ENCODE measurements at places on chromosomes 5 and 9.

- DNase-seq: no peak
Observed at GRCh38 chr5:153660919-153661318, 170.4 kb downstream of the GRIA1 start.

GRCh38 chr5:10153808-10154537, 95.7 kb downstream of the ATPSCKMT start:
- DNase-seq: no peak

DNA sequence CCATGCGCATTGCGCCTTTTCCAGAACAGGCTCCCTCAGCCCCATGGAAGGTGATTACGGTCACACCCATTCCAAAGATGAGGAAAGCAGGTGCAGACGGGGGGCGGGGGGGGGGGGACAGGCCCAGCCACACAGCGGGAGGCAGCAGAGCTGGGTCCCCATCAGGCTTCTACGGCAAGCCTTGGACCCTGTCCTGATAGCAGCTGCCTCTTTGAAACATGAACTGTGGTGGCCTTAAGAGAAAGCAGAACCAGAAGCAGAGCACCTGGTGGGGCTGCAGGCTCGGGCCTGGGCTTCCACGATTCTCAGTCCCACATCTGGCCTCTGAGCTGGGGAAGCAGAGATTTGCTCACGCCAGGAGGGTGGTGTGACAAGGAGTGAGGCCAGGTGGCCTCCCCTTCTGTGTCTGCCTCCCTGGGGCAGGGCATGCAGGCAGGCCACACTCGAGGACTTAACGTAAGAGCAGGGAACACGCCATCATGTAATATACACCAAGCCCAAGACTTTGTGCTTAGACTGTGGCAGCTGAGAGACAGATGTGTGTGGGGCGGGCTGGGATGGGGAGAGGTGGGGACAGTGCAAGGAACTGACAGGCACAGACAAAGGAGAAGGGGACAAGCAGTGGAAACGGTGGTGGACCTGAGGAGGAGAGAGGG, 14.2 kb upstream of the PHYKPL start:
- no peak for DNase-seq

DNA sequence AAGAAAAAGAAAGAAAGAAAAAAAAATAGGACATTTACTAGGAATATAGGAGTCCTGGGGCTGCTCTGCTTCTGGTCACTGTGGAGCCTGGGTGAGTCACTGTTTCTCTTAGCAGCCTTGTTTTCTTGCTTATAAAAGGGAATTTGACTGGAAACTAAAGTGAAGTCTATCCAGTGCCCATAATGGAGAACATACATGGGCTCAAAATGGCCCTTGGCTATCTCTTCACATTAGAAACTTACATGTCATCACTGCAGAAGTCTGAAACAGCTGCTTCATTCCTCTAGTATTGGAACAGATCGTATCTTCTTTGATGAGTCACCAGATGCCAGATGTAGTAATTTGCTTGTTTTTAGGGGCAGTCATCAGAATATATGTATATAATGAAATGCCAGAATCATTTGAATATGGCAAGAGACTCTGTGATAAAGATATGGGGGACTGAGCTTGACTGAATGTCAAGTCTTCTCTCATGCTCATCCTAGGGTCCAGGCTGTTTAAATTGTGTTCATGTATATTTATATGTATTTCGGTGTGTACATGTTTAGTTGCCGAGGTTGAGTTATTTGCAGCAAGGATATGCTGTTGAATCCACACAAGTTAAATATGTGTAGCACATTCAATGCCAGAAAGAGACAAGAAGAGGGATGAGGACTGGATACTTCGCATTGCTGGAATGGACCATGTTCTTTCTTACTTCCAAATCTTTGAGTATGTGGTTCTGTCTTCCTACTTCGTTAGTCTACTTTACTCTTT, 56.7 kb downstream of the SGCD start:
- DNase-seq: no peak
